ENCODE measurements at places on chromosomes 5 and 9. TPM values are rescaled to one million over a fixed set of nuclear protein-coding genes. Genes with fewer than 3 reads are reported as not detected.

MELK gene
- polyA plus RNA-seq: 7.2 TPM

SPATA31C1 gene
- polyA plus RNA-seq: 0.08 TPM

FBLL1 gene
- 0.86 TPM for polyA plus RNA-seq

PIP5KL1 gene
- polyA plus RNA-seq: 5.3 TPM

DAB2 gene
- 84.7 TPM for polyA plus RNA-seq

BHMT gene
- 0.15 TPM for polyA plus RNA-seq

GNA14 gene
- polyA plus RNA-seq: 3.6 TPM

PROB1 gene
- 42.6 TPM for polyA plus RNA-seq

C5 gene
- polyA plus RNA-seq: 6.8 TPM

PCDHA4 gene
- polyA plus RNA-seq: 0.14 TPM

OR1B1 gene
- not detected for polyA plus RNA-seq

SLC46A2 gene
- 0.10 TPM for polyA plus RNA-seq

IFNB1 gene
- not detected for polyA plus RNA-seq

IFNK gene
- polyA plus RNA-seq: not detected

CCDC187 gene
- 0.06 TPM for polyA plus RNA-seq

SRD5A1 gene
- polyA plus RNA-seq: 12.1 TPM

EPB41L4A gene
- polyA plus RNA-seq: 5.2 TPM

PIK3R1 gene
- 61.7 TPM for polyA plus RNA-seq

DDX4 gene
- polyA plus RNA-seq: 0.06 TPM

CHSY3 gene
- polyA plus RNA-seq: 4.0 TPM

PCDHGB2 gene
- 1.7 TPM for polyA plus RNA-seq

PCDHA7 gene
- polyA plus RNA-seq: 0.06 TPM

STC2 gene
- polyA plus RNA-seq: 5.7 TPM

TLX3 gene
- polyA plus RNA-seq: not detected

G3BP1 gene
- polyA plus RNA-seq: 95.0 TPM

CTXN3 gene
- 1.0 TPM for polyA plus RNA-seq

SLC6A19 gene
- polyA plus RNA-seq: not detected

NR6A1 gene
- 1.1 TPM for polyA plus RNA-seq

STPG3 gene
- polyA plus RNA-seq: 0.18 TPM

SLC6A18 gene
- not detected for polyA plus RNA-seq

DMXL1 gene
- polyA plus RNA-seq: 22.0 TPM

KCNV2 gene
- polyA plus RNA-seq: 0.27 TPM

NIPAL4 gene
- polyA plus RNA-seq: 0.37 TPM

AHRR gene
- 5.0 TPM for polyA plus RNA-seq

LCN2 gene
- 1.1 TPM for polyA plus RNA-seq

CA9 gene
- 0.87 TPM for polyA plus RNA-seq

TSLP gene
- 0.67 TPM for polyA plus RNA-seq

SERF1A gene
- polyA plus RNA-seq: 1.4 TPM

MRPL22 gene
- 32.3 TPM for polyA plus RNA-seq

ADGRV1 gene
- polyA plus RNA-seq: 0.92 TPM

KIF2A gene
- polyA plus RNA-seq: 30.9 TPM

PTPN3 gene
- polyA plus RNA-seq: 2.1 TPM

IRX1 gene
- polyA plus RNA-seq: 0.28 TPM

TRIM36 gene
- polyA plus RNA-seq: 2.5 TPM

SPATA31D4 gene
- polyA plus RNA-seq: not detected

CD72 gene
- 2.6 TPM for polyA plus RNA-seq

GMCL2 gene
- polyA plus RNA-seq: not detected

TICAM2 gene
- polyA plus RNA-seq: 5.4 TPM

PCDHGA12 gene
- 1.7 TPM for polyA plus RNA-seq

OTULINL gene
- 2.7 TPM for polyA plus RNA-seq

CLIC3 gene
- 0.42 TPM for polyA plus RNA-seq

LAMC3 gene
- 1.9 TPM for polyA plus RNA-seq

ZNF300 gene
- 8.9 TPM for polyA plus RNA-seq

Data from forelimb muscle (tissue), 1 donor.